ENCODE measurements at places on chromosomes 1 and 21.

DNA sequence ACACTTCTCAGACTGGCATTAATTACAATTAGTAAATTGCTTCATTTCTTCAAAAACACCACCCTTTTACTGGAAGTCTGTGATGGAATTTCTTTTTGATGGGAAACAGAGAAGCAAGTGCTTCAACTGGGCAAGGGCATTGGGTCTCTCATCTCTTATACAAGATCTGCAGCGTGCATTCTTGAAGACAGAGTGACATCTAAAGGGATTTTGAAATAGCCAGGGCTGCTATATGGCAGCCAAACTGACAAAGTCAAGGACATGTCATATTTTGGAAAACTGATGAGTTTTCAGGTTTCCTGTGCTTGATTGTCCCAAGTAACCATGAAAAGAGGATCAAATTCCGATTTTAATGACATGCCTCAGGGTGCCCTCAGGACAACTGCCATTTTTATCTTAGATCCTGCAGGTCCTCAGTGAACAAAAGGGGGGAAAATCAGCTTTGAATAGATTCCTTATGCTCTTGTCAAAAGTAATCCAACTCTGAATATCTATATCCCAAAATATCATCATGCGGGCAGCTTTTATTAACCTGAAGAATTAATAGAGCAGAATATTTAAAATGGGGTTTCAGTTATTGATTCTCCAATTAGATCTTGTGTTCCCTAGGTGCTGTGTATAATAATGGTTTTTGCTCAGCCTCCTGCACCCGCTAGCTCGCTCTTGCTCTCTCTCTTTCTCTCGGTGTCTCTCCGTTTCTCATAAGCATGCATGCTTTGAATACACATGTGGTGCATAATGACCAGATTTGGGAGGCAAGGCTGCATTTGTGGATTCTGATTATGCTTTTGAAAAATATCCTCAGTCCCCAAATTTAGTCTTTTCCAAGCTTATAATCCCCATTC, 221.8 kb downstream of the TTLL7 start:
- DNase-seq, result no peak

- no peak for DNase-seq
Observed at GRCh38 chr1:234608911-234609690, 877 bp downstream of the IRF2BP2 start.

DNA sequence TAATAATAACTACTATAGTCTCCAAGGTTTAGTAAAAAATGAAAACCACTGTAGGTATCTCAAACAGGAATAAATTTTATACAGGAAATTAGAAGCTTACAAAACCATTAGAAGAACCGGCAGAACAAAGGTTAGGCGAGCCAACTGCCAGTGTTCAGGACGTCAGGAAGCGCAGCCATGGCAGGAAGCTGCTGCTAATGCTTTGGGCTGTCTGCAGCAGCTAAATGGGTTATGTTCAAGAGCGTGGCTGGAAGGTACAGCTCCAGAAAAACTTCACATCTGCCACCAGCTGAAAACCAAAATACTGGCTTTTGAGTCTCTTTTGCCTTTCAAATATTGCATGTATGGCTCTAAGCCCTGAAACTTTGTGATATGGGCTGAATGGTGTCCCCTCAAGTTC, 35.7 kb upstream of the MYSM1 start:
- DNase-seq, result no peak

DNA sequence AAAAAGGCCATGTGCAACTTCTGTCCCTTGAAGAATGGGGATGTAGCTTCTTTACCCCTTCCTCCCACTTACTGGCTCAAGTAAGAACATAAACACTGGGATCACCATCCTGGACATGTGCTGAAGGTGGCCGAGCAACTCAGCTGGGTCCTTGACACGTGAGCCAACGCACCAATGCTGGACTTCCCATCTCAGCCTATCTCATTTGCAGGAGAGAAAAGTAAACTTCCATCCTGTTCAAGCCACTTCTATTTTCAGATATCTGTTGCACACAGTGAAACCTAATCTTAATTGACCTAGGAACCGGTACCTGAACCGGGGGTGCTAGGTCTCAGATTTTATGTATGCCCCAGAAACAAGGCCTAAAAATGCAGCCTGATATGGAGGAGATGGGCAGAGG, 75.3 kb downstream of the HLCS start:
- DNase-seq, result no peak

- no peak for DNase-seq
Observed at GRCh38 chr1:102472520-102472919, 475.8 kb upstream of the OLFM3 start.

DNA sequence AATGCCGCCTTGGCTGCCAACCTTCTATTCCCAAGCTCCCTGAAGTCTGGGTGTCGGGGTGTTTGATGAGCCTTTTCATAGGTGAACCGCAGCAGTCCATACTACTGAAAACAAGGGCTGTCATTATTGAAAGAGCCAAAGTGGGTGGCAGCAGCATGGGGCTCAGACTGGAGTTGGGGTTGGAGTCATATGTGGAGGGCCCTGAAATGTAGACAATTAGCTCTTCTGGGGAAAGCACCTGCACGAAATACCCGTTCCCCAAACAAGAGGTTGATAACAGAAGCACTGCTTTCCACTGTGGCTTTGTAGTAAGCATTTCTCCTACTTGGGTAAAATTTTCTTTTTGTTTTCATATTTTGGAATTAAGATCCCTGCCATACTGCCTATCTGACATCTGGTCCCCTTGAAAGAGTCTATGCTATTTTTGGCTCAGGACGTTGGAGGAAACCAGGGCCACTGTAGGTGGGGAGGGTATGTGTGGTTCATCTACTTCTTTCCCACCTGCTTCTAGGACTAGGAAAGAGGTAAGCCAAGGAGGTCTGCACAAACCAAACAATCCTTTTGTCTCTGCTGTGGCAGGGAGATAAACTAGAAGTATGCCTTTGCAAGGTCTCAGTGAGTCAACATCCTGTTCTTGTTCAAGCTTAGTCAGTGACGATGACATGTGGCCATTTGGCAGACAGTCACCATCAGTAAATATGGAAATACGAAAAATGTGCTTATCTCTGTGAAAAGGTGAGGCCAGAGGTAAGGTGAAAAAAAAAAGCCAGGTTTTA, 197.0 kb upstream of the UBE2U start:
- DNase-seq, result peak; percentile 98

DNA sequence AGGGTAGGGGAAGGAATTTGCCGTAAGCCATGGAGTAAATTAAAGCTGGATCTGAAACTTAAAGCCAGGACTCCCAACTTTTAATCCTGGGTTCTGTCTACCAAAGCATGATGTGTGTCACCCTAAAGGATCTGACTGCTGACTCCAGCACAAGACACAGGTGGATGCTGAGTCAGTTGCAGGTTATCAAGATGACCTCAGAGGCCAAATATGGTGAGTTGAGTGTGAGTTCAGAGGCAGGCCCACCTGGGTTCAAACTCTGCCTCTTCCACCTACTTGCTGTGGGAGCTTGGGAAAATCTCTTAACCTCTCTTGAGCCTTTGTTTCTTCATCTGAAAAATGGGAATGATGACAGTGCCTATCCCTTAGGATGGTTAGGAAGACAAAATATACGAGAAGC, 16.7 kb upstream of the LDLRAP1 start:
- DNase-seq, result no peak

GRCh38 chr1:223732993-223733798, 20.9 kb downstream of the CAPN2 start:
- peak; percentile 32 for DNase-seq

DNA sequence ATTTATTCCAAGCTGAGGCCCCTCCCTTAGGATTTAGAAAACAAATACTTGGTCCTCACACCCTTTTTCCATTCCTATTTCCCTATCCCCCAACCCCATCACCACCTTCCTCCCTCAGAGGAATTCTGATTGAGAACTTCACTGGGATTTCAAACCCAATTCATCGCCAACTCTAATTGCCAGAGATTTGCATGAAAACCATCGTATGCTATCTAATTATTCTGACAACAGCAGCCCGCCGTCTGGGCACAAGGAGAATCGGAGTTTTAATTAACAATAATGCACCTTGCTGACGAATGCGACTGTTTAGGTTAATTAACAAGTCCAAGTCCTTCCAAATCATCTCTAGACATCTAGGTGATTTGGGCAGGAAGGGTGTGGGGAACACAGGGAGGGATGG, 4.4 kb downstream of the ACKR1 start:
- no peak for DNase-seq

DNA sequence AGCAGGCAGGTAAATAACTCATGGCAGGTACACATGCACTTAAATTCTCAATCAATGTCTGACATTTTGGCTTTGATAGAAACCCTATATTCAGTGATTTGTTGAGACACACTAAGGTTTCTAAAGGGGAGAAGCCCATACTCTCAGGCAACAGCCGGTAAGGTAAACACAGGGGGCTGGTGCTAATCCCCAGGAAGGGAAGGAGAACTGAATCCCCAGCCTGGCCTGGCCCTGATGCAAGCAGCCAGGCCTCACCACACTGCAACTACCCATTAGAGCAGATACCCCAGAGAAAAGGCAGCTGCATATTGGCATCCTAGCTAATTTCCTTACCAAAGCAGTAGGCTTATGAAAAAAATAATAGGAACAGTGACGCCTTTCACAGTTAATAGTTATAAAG, 116.5 kb upstream of the LRRC7 start:
- no peak for DNase-seq

DNA sequence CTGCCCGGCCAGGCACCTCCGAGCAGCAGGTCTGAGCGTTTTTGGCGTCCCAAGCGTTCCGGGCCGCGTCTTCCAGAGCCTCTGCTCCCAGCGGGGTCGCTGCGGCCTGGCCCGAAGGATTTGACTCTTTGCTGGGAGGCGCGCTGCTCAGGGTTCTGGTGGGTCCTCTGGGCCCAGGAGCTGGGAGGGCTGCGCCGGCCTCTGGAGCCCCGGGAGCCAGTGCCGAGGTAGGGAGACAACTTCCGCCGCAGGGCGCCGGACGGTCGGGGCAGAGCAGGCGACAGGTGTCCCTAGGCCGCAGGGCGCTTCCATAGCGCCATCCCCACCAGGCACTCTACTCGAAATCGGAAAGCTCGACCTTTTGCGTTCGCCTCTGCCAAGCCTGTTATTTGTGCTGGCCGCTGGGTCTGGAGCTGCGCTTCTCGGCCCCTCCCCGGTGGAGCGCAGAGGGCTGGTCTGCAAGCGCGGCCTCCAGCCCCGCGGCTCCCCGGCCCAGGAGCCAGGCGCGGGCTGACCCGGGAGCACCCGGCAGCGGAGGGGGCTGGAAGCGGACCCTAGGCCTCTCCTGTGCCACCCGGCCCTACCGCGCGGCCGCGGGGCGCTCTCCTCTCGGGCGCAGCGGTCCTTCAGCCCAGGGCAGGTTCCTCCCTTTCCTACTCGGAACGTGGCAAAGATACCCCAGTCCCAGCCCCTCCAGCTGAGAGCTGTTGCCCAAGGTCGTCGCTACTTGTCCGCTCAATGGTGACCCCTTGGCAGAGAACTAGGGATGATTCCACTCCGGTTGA, 2.2 kb downstream of the SIM2 start:
- DNase-seq, result no peak

DNA sequence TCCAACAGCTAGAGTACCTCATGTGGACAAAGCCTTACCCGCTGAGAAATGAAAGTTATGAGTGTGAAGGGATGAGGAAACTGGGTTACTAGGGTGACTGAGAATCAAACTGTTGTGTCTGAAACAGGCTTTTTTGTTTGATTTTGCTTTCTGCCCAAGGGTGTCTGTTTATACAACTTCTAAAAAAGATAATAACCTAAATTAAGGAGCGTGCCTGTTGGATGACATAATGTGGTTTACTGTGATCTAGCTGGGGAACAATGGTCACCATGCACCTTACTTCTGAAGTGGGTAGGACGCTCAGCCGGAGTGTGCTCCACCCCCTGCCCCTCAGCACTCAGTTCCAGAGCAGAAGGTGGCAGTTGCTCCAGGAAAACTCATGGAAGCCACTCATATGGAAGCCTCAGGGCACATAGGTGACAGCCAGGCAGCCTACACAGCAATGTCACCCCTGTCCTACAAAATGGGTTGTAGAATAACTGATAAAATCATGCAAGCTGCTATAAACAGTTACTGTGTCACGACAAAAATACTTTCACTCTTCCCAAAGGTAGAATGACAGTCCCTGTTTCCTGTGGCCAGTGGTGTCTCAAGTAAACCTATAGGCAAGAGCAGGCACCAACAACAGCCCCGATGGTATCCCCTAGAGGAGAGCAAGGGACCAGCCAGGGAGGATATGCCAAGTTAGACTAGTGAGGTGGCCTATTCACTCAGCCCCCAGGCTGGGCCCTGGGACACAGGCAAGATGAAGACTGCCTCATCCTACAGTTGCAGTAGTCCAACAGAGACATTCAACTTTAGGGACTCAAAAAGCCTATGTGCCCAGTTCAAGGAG, 29.3 kb downstream of the SIPA1L2 start:
- peak; percentile 57 for DNase-seq

DNA sequence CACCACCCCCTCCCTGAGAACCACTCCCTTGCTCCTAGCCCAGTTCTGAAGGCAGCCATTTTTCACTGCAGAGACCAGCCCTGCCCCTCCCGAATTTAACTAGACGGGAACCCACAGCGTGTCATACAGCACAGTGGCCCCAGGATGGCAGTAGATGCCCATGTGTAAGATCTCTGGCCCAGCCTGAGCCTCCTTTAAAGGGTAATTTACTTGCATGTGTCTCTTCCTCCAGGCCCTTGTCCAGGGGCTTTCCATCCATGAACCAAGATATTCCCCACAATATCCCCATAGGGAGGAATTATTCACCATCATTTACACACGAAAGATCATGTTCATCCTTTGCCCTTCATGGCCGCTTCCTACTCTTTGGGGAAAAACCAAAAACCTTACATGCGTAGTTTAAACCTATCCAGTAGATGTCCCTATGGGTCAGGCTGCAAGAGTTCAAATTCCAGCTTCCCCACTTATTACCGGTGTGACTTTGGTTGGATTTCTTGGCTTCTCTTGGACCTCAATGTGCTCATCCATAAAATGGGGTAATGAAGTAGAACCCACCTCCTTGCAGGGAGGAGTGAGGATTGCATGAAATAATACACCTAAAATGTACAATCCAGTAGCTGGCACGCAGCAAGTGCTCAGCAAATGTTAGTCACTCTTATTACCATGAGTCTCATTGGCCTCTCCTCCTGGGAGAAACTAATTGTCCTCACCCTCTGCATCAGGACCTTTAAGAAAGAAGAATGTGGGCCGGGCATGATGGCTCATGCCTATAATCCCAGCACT, 4.0 kb upstream of the LACTBL1 start:
- DNase-seq, result peak; percentile 46

DNA sequence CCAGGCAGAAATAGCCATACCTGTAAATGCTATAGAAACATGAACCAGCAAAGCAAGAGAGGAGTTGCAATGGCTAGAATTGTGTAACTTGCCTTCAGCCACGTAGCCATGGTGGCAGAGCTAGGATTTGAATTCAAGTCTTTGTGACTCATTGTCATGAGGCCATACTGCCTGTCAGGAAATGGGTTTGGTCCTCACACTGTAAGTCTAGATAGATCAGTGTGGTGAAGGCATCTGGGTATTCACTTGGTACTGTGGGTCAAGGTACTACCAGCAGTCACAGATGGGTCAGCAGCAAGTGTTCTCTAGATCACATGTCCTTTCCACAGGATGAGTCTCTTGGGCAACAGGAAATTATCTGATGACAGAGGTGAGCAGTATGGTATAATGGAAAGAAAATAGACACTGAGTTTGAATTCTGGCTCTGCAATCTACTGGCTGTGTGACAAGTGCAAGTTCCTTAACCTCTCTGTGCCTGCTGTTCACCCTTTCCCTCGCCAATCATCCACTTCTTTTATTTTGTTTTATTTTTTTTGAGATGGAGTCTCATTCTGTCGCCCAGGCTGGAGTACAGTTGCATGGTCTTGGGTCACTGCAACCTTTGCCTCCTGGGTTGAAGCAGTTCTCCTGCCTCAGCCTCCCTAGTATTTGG, 36.9 kb downstream of the FGGY start:
- DNase-seq, result no peak
